ENCODE measurements at places on chromosomes 2 and 18.

GRCh38 chr2:76268902-76269620 is 558.3 kb upstream of the GCFC2 start:
- no peak for DNase-seq

DNA sequence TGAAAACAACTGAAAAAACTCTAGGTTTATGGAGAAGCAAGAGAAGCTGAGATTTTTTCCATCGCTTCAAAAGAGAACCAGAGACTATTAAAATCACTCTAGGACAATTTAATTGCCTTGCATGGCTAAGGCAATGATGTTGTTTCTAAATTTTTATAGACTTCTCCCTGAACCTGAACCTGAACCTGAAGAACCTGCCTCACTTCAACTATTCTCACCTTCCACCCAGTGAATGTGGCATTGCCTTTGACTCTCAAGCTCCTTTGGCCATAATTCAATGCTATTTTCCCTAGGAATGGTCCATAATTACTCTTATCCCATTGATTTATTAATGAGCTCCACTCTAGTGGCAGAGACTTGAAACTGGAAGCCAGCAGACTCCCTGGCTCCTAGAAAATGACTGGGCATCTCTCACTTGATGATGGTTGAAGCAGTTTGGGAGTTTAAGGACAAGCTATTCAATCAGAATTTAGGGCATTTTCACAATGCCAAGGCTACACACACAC is 303.8 kb upstream of the UBE2E3 start:
- DNase-seq = no peak

DNA sequence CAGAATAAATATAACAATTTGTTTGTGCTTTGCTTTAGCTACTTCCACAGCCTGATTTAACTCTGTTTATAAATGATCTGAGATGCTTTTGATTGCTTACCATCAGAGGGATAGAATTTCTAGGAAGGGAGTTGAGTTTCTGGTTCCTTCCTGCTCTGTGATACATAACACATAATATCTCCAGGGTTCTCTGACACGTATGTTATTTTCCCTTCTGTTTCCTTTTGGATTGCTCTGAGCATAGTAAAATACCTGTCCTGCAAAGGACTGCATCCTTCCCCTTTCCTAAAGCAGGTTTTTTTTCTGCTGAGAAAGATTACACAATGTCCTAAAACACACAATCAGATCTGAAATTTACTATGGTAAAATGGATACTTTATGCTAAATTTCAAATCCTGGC is 76.1 kb downstream of the CABYR start:
- DNase-seq = no peak

DNA sequence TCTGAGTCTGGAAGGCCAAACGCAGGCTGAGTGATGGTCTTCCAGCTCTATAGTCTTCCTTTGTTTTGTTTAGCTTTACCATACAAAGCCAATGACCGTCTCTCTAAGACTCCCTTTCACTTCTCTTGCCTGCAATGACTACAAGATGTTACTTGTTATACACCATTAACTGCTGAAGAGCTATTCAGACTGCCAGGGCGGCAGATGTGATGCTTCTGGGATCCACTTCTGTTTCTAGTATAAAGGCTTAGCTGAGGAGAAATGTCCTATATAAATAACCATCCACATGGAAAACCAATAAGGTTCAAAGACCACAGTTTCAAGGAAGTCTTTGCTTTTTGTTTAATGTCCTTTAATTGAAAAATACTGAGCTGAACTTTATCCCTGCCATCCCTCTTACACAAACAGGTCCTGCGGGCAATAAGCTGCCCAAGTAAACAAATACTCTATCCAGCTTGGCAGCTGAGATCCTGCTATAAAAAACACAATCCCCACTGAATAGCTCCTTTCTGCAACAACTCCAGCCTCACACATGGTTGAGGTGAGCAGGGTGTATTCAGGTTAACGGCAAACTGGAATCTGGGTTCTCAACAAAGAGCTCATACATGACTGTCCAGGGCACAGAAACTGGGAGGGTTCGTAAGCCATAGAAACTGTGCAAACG is 124.6 kb downstream of the VIT start:
- DNase-seq = no peak

- DNase-seq = no peak
Observed at GRCh38 chr2:222754324-222754930, 83.0 kb downstream of the MOGAT1 start.

- DNase-seq = no peak
Observed at GRCh38 chr18:9706081-9706935, 1.8 kb upstream of the RAB31 start.

GRCh38 chr2:216777637-216778273 is 82.1 kb downstream of the TNP1 start:
- DNase-seq = peak; percentile 67

- DNase-seq = no peak
Observed at GRCh38 chr2:7437716-7438632, 520.8 kb downstream of the RNF144A start.

- no peak for DNase-seq
Observed at GRCh38 chr18:80180778-80181564, 66.3 kb downstream of the PARD6G start.

DNA sequence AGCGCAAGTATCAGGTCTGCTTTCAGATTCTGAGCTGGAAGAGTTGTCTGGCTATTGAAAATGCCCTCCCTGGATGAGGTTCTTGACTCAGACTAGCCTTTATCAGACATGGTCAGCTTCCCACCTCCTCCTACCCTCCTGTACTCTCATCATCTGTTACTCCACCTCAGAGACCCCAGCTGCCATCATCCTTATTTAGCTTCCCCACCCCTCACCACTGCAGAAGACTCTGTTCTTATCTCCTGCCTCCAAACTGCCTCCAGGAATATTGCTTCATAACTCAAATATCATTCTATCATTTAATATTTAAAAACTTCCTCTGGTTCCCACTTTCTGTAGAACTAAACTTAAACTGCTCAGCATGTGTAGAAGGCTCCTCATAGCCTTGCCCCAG is 31.1 kb upstream of the PPP3R1 start:
- DNase-seq = no peak

- peak; percentile 51 for DNase-seq
Observed at GRCh38 chr2:205734436-205735037, 52.2 kb downstream of the NRP2 start.

DNA sequence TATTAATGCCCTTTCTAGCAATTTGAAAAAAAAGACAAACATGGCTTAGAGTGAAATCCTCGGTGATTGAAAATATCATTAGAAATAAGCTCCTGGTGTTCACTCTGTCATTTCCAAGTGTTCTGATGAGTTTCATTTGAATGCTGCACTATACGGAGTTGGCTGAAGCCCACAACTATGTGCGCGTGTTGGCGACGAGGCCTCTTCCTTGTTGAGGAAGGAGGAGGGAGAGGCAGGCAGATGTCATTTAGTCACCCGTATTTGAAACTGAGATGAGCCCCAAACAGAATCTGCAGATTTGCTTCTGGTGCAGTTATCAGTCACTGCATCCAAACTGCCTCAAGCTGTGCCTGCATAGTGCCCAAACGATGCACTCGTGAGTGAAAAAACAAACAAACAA is 23.5 kb upstream of the SKOR2 start:
- no peak for DNase-seq

DNA sequence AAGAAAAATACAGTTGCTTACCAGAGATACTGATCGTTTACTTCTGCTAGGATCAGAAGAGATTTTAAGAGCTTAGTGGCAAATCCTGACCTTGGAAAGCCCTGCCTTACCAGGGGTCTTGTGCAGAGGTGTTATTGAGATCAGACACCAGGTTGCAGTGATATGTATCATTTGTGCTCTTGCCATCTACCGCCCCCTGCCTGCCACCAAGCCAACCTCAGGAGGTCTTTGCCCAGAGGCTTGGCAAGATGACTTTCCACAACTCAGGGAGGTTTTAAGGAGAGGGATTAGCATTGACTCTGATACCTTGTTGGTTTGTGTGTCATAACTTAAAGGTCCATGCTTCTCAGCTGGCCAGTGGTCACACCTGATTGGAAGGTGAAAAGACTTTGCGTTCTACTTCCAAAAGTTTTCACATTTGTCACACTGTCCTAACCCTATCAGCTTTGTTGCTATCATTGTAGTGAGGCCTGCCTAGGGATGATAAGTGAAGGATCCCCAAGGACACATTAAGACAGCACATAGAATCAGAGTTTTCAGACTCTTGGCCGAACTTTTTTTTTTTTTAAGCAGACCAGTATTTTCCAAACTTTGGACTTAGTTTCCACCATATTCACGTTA is 46.2 kb upstream of the MGAT5 start:
- DNase-seq = no peak

DNA sequence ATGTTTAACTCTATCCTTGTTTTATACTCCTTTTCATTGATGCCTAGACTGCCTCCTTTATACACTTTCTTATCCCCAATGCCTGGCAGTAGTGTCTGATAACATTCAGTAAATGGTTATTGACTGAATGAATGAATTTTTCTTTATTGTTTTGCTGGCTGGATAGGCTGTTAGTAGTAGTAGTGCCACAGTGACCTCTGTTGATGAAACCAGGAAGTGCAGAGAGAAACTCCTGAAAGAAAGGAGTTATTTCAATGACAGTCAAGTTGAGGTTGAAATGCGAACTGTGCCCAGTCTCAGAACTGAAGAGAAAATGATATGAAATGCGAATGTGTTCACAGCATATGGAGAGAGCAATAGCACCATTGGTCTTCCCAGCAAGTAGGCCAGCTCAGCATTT is 26.8 kb upstream of the SLC9A2 start:
- DNase-seq = no peak

GRCh38 chr2:62868947-62869346 is 163.4 kb downstream of the EHBP1 start:
- no peak for DNase-seq

DNA sequence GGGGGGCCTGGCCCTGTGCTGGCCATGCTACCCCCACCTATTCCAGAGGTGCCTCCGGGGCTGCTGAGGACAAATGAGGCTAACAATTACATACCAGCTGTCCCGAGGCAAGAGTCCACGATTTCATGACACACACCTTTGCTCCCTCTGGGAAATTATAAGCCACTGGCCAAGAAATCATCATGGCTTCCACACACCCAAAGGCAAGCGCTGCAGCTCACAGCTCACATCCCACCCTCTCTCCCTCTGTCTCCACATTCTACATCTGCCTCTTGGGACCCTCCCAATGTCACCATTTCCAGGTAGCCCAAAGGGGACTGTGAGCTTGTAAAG is 134.4 kb downstream of the HDAC4 start:
- DNase-seq = no peak

DNA sequence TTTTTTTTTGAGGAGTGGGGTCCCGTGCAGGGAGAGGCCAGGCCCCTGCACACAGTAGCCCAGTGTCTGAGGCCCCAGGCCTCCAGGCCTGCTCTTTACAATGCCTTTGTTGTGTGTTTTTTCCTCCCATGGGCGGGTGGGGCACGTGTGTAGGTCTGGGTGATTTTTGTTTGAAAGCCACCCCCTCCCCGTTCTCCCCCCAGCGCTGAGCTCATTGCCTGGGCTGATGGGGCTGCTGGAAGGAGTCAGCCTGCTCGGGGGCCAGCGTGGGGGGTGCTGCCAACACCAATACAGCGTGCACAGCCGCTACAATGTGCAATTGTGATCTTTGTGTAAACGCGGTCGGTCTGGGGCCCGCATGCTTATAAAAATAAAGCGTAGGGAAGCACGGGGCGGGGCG is 142.7 kb downstream of the DYSF start:
- no peak for DNase-seq

- peak; percentile 61 for DNase-seq
Observed at GRCh38 chr2:195656859-195657633, at the start of gene SLC39A10. SLC39A10 (plus strand) TSS chr2:195657226; CDS start chr2:195680043, 22,817 bp downstream.

Data from H54 (cell line).